Stimulated activated CD8-positive, alpha-beta memory T cell treated with anti-CD3 and anti-CD28 coated beads, Interleukin-7, amount 100 ng/mL, for 4 hours (primary cell): ENCODE measurements at places on chromosomes 5 and 9.

DNA sequence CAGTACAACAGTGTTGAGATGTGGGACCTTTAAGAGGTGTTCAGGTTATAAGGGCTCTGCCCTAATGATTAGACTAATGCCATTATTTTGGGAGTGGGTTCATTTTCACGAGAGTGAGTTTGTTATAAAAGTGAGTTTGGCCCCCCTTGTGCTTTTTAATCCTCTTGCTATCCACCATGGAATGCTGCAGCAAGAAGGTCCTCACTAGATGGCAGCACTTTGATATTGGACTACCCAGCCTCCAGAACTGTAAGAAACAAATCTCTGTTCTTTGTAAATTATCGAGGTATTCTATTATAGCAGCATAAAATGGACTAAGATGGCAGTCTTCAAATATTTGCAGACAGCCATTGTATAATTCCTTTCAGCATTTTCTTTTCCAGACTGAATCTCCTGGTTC lies 212.4 kb downstream of the LRRC70 start:
- DNase-seq: no peak

DNA sequence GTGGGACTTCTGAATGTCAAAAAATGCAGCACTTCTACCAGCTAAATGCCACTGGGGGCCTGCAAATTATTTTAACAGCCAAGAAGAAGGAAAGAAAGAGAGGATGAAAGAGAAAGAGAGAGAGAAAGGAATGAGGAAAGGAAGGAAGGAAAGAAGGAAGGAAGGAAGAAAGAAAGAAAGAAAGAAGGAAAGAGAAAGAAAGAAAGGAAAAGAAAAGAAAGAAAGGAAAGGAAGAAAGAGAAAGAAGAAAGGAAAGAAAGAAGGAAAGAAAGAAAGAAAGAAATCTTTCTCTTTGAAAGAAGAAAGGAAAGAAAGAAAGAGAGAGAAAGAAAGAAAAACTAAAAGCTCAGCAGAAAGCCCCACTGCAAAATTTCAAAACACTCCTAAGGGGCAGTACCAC lies 69.2 kb upstream of the SV2C start:
- no peak for DNase-seq

DNA sequence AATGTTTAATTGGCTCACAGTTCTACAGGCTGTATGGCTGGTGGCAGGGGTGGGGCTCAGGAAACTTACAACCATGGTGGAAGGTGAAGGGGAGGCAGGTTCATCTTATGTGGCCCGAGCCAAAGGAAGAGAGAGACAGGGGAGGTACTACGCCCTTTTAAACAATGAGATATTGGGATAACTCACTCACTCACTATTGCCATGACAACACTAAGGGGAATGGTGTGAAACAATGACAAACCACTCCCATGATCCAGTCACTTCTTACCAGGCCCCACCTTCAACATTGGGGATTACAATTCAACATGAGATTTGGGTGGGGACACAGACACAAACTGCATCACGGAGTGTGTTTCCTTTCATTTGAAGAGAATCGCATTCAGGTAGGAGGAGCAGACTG lies 220.9 kb downstream of the GADD45G start:
- no peak for DNase-seq

- no peak for DNase-seq
Observed at GRCh38 chr5:155983954-155984353, 343.0 kb upstream of the SGCD start.

GRCh38 chr5:172664018-172664417 lies 23.0 kb downstream of the NEURL1B start:
- no peak for DNase-seq

GRCh38 chr9:121527371-121527770 lies 27.7 kb upstream of the GGTA1 start:
- no peak for DNase-seq

DNA sequence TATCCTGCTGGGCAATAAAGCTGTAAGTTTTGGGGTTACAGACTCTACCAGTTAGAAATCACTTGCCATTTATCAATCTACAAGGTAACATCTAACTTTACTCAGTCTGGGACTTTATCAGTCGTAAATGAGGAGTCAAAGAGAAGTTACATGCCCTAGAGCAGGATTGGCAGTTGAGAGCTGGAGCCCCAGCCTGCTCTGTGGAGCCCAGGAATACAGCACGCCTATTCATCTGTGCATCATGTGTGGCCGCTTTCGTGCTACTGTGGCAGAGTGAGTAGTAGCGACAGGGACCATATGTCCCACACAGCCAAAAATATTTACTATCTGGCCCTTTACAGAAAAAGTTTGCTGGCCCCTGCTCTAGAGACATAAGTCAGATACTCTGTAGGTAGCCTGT lies 152.5 kb upstream of the NTRK2 start:
- no peak for DNase-seq

GRCh38 chr9:37840560-37841194 lies 40.1 kb downstream of the DCAF10 start:
- no peak for DNase-seq

- no peak for DNase-seq
Observed at GRCh38 chr5:88932541-88932940, 49.6 kb upstream of the MEF2C start.

- peak; percentile 74 for DNase-seq
Observed at GRCh38 chr5:179559284-179560252, 9.2 kb downstream of the RUFY1 start.

DNA sequence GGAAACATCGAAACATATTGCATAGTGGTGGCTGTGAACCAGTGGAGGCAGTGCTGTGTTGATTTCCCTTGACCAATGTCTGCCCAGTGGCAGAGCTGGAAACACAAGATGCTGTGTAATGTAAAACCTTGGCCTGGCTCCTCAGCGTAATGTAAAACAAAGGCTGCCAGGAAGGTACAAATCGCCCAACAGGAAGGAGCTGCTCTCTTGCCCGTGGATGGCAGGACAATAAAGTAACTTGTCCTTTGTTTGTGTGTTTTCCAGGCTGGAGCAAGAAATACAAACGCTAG lies 143.4 kb downstream of the PALM2AKAP2 start:
- DNase-seq: no peak

DNA sequence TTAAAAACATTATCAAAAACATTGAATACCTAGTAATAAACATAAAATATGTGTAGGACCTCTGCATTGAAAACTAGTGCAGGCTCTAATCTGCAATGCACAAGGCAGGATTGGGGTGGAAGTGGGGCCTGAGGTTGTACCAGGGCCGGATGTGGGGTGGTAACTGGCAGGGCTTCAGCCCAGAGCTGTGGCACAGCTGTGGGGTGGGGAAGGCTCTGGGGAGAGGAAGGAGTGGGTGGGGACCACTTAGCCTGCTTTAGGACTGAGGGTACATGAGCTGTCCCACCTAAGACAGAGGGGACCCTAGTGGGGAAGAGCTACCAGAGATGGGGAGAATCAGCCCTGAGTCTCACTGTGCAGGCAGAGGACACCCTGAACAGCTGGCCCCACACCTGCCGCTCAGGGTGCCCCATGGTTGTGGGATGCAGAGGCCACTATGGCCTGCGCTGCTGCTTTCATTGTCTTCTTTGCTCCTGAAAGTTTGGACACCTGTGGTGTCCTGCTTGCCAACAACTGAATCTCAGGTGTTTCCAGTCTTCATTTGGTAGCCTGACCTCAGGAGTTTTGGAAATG lies 311.4 kb downstream of the TLE4 start:
- DNase-seq: peak; percentile 37

DNA sequence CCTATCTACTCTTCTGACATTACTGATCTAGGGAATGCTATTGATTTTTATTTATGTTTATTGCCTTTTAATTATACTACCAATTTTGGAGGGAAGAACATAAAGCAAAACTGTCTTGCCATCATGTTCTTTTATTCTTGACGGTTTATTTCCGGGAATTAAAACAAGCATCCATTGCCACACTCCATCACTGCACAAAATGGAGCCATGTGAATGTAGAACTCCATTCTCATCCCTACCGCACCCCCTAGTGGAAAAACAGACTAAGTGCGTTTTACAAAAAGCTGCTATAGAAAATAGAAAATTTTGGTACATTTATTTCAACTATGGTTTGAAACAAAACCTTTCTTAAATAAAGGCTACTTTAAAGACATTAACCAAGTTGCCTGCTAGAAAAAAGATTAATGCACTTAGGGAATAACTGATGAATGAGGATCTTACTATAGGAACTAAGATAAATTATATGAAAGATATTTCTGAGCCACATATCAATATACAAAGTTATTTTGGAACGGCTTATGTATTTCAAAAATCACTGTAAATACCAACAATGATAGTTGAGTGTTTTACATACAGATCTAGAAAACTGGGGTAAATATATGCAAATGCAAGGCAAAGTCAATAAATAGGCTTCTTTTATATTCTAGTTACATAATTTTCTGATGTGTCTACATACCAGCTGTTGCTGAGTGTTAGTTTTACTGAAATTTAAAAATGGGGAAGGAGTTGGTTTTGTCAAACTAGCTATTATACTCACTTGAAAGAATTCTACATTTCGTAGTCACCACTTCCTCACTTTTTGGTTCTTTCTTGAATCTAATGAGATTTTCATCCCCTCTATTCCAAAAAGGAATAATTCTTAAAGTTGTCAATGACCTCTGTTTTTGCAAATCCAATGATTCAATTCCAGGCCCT lies 26.5 kb downstream of the OXCT1 start:
- DNase-seq: no peak
